ENCODE measurements at places on chromosomes 6 and 20.

- no peak for DNase-seq
These were observed 195.2 kb upstream of the LRFN2 start for GRCh38 chr6:40782355-40782754.

GRCh38 chr6:67292169-67292568 is 1342.9 kb upstream of the ADGRB3 start:
- DNase-seq, result no peak

GRCh38 chr20:35181731-35182130 is 9.9 kb downstream of the PROCR start:
- DNase-seq, result peak; percentile 50

GRCh38 chr6:119329794-119330180 is 19.8 kb downstream of the MAN1A1 start:
- no peak for DNase-seq

GRCh38 chr20:47558295-47559066 is 56.8 kb downstream of the NCOA3 start:
- DNase-seq, result no peak

DNA sequence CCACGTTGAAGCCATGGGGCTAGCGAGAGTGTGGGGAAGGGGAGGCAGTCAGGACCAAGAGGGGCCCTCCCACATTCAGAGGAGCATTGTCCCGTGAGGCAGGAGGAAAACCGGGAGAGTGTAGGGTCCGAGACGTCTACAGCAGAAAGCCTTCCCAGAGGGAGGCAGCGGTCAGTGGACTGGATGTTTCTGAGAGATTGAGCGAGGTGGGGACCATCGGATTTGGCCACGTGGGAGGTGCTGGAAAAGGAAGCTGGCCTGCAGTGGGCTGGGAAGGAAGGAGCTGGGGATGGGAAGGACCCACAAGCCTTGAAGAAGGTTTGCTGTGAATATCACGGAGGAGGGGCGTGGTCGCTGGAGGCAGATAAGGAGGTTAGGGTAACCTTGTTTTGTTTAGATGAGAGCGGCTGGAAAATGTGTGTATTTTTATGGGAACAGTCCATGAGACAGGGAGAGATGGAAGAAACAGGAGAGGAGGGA is 119.0 kb upstream of the RNF24 start:
- no peak for DNase-seq

- DNase-seq, result no peak
These were observed 218.5 kb upstream of the QKI start for GRCh38 chr6:163195721-163196691.

GRCh38 chr20:10328897-10329255 is 105.1 kb downstream of the MKKS start:
- DNase-seq, result no peak

GRCh38 chr6:111411046-111411445 is 72.0 kb downstream of the REV3L start:
- no peak for DNase-seq

DNA sequence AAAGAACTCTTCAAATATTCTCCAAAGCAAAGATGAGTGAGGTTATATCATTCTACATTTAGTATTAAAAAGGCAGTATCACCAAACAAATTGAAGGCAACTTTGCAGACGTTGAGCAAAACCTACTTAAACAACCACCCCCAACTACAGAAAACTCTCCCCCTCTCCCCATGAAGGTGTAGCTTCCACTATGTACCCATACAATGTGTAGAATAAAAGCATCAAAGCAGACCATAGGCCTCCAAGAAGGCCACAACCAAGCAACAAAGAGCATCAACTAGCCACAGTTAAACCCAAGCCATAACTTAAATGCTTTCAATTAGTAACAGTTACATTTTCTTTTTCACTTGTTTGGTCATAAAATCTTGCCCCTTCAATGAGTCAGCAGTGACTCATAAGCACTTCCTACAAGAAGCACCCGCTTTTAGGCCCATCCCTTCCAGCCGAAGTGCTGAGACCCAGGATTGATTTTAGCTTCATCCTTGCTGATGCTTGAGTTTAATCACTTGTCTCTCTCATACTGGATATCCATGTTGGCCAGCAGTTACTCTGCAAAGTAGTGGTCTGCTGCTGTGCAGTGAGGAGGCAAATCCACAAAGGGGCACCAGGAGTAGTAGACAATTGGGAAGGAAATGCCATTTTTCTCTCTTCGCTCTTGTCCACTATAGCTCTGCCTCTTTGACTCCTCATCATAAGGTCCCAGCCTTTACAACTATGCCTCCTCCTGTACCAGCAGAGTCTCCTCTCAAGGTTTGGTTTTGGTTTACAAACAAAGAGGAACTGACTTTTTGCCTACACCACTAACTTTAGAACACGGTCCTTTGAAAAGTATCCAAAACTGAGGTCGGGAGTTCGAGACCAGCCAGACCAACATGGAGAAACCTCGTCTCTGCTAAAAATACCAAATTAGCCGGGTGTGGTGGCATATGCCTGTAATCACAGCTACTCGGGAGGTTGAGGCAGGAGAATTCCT is 8.4 kb upstream of the NUP153 start:
- DNase-seq, result peak; percentile 90

DNA sequence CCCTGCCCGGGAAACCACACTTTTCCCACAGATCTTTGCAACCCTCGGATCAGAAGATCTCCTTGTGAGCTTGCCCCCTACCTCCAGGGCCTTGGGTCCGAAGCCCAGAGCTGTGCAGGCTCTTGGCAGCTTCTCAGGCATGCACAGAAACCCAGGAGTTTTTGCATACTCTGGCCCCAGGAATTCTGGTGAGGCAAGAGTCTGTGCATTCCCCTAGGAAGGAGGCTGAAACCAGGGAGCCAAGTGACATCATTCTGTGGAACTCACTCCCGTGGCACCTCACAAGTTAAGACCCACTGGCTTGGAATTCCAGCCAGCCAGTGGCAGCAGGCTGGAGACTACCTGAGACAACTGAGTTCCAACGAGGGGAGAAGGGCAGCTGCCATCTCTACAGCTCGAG is 100.1 kb downstream of the TNFRSF21 start:
- peak; percentile 45 for DNase-seq

GRCh38 chr6:154466139-154466538 is 44.3 kb downstream of the CNKSR3 start:
- no peak for DNase-seq

DNA sequence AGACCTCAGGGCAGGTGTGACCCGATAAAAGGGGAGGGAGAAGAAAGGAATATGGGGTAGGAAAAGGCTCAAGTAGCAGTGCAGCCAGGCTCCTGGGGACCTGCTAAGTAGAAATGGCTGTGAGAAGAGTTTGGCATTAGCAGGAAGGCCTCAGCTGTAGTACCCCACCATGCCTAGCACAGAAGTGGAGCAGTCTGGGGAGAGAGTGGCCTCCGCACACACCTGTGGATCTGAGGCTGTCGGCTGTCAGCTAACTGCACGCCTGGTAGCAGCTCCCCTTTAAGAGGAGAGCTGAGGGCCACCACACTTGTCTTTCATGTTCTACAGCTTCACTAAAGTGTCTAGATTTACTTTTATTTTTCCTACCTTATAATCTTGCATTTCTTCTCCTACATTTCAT is 24.6 kb downstream of the PDE7B start:
- no peak for DNase-seq

DNA sequence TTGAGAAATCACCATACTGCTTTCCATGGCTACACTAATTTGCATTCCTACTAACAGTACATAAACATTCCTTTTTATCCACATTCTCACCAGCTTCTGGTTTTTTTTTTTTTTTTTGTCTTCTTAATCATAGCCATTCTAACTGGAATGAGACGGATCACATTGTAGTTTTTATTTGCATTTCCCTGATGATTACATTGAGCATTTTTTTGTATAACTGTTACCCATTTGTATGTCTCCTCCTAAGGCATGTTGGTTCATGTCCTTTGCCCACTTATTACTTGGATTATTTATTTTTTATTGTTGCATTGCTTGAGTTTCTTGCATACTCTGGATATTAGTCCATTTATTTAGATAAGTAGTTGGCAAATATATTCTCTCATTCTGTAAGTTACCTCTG is 258.0 kb downstream of the MEI4 start:
- no peak for DNase-seq

DNA sequence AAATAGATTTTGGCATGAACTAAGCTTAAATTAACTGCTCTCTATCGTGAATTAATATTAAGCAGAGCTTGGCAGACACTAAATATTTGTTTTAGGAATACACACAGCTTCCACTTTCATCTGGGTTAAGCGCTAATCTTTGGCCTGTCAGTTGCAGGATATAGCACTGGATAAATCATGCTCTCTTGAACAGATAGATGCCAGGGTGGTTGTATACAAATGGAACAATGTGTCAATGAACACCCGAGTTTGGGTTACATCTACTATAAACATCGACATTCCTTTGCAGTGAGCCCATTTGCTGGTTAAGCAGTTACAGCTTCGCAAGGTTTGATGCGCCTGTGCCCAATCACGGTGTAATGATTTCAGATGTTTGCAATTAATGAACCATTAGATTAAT is 338.2 kb upstream of the ZFP64 start:
- no peak for DNase-seq

- DNase-seq, result no peak
These were observed 10.4 kb downstream of the PLCG1 start for GRCh38 chr20:41147767-41148191.

GRCh38 chr20:39810309-39810708 is 848.2 kb downstream of the DHX35 start:
- DNase-seq, result no peak

- DNase-seq, result no peak
These were observed 1.0 kb downstream of the HCRTR2 start for GRCh38 chr6:55175078-55176049.

GRCh38 chr6:22878324-22878701 is 308.9 kb downstream of the HDGFL1 start:
- no peak for DNase-seq

GRCh38 chr6:148602136-148602535 is 144.7 kb upstream of the UST start:
- no peak for DNase-seq

- DNase-seq, result peak; percentile 74
These were observed 159.3 kb upstream of the CENPW start for GRCh38 chr6:126180585-126180984.

DNA sequence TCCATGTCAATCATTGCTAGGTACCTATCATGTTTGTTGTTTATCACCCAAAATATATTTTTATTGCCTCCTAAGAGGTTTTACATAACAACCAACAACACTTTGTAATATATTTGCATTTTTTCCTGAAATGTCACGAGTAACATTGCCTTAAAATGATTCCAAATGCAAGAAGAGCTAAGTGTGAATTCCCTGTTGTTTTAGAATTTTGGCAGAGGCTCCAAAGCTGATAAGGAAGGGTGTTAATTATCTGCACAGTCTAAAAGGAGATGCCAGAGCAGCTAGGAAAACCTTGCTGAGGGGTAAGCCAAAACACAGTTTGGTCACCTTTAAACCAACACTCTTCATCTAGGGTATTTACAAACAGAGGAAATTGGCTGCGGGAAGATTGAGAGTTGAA is 201.9 kb upstream of the KCNQ5 start:
- DNase-seq, result no peak

DNA sequence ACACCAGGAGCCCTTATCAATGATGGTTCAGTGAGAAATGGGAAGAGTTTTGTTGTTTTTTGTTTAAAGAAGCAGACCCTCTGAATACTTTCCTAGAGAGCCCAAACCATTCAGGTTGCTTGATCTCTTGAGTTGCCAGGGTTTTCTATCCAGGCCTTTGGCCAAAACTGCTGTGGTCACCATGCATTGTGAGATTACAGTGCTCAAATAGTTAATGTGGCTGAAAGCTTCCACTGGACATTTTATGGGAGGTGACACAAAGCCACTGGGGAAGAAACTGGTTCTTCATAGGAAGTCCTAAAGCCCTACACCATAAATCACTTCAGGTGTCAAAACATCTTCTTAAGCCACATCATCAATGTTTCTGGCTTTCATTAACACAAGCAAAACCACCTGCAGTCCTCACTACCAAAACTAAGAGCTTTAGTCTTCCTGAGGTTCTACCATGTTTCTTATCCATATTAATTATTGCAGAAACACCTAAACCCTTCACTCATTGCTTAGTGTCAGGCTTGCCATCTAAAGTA is 101.6 kb downstream of the IBTK start:
- peak; percentile 23 for DNase-seq

- DNase-seq, result peak; percentile 86
These were observed 34.1 kb upstream of the EZR start for GRCh38 chr6:158853072-158853879.

- DNase-seq, result no peak
These were observed 13.0 kb downstream of the POU3F2 start for GRCh38 chr6:98847416-98847778.

- DNase-seq, result no peak
These were observed 228.8 kb upstream of the THEMIS start for GRCh38 chr6:128129679-128130078.

- DNase-seq, result no peak
These were observed 19.1 kb upstream of the PRDM1 start for GRCh38 chr6:106066989-106067388.

DNA sequence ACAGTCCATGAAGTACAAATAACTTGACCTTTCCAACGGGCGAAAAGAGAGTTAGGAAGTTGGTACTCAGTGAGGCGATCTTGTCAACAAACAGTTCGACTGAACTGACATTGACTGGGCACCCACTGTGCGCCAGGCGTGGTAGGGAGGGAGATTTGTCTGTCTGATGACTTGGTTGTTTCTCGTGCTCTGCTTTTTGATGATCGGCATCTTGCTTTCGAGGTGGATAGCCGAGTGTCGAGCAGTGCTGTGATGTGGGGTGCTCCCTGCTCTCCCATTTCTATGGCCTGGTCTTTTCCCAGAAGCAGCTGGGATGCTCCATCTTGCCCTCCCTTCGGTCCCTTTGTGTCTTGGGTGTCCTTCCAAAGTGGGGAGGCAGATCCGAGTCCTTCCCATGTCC is 30.4 kb downstream of the RPP40 start:
- no peak for DNase-seq

GRCh38 chr20:48298433-48298832 is 513.2 kb upstream of the SULF2 start:
- DNase-seq, result no peak

- DNase-seq, result peak; percentile 34
These were observed 171.4 kb upstream of the ZNF337 start for GRCh38 chr20:25867776-25868649.

DNA sequence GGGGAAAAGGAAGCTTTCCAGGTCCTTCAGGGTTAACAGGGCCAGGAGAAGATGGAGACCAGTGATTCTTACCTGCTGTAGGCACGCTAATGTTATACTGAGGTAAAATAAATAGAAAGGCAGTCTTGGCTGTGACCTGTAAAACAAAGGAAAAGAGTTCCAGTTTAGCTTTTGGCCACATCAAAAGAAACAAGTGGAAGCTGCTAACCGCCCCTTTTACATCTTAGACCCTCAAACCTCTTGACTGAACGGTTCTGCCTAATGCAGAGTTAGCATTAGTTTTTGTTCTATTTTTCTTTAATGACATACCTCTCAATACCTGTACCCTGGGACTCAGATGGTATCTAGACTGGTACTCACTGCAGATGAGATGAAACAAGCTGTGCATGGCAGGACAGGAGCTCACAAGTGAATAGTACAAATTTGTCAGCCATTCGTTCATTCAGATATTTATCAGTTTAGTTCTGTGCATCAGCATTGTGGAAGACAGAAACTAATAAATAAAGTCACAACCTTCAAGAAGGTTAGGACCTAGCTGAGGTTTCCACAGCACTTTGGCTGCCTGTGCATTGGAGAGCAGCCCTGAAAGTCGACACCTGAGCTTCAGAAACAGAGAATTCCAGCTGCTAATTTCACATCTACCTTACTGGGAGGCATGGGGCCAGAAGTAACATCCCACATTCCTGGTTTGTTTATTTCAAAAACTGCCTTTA is 41.0 kb downstream of the TRAM2 start:
- DNase-seq, result no peak

- no peak for DNase-seq
These were observed 397 bp downstream of the PEDS1 start for GRCh38 chr20:50153153-50153499.
